ENCODE measurements at places on chromosomes 13 and 19.

- no peak for DNase-seq
Observed at GRCh38 chr19:13574933-13575332, 68.7 kb upstream of the CACNA1A start.

- DNase-seq: peak; percentile 87
Observed at GRCh38 chr19:55599842-55600661, at the start of gene ZNF524. Gene ZNF524, plus strand, starts transcription at chr19:55600288. Its CDS starts 1,825 bp downstream, at chr19:55602113.

- no peak for DNase-seq
Observed at GRCh38 chr19:12126707-12127106, 13.4 kb downstream of the ZNF20 start.

GRCh38 chr13:59211606-59212005 lies 952.1 kb downstream of the DIAPH3 start:
- DNase-seq: no peak

DNA sequence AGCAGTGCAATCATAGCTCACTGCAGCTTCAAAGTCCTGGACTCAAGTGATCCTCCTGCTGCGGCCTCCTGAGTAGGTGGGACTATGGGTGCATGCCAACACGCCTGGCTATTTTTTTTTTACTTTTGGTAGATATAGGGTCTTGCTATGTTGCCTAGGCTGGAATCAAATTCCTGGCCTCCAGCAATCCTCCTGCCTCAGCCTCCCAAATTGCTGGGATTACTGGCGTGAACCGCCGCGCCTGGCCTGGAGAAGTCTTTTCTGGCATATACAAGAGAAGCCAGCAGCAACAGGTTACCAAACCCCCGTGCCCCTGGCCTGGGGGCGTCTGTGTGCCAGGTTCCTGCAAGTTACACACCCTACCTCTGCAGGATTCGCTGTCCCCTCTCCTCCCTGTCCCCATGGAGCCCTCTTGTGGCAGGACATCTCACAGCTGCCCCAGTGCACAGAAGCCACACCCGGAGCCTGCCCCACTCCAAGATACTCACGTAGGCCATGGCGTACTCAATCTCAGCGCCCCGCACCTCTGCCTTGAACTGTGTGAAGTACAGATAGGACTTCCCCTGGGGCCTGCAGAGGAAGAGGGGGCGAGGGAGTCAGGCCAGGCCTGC lies 9.9 kb downstream of the MYDGF start:
- no peak for DNase-seq

DNA sequence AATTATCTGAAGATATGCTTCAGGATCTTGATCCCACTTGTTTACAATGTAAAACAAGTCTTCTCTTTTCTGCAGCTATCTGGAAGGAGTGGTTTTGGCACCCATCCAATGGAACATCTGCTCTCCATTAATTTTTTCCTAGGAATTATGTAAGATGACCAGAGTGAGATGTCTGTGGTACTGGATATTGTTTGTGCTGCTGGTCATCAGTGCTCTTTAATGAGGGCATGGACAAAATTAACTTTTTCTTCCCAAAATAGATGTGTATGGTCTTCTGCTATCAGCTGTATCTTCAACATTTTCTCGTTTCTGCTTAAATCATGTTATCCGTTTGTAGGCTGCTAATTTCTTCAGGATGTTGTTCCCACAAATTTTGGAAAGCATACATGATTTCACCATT lies 415.4 kb upstream of the KLHL1 start:
- DNase-seq: no peak

DNA sequence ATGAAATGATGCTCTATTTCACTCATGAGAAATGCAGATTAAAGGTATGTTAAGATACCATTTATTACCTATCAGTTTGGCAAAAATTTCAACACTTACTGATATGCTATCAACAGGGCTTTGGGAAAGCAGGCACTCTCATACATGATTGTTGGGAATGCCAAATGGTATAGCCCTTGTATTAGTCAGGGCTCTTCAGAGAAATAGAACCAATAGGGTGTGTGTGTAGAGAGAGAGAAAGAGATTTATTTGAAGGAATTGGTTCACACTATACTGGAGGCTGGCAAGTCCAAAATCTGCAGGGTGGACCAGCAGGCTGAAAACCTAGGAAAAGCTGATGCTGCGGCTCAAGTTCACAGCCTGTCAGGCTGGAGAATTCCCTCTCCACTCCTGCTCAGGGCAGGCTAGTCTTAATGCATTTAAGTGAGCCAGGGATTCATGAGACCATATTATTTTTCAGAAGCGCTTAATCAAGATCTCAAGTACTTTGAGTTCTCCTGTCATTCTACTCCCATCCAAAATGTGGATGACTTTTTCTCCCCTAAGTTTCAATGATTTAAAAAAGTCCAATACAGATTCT lies 72.4 kb downstream of the NHLRC3 start:
- DNase-seq: no peak

- DNase-seq: no peak
Observed at GRCh38 chr13:80036845-80037504, 304.0 kb downstream of the SPRY2 start.

- DNase-seq: no peak
Observed at GRCh38 chr19:8501516-8501915, 924 bp downstream of the PRAM1 start.

Measured in activated CD4-positive, alpha-beta T cell treated with anti-CD3 and anti-CD28 coated beads, Interleukin-2, amount 50 U/mL, for 16 hours (primary cell).